ENCODE measurements at places on chromosomes 2 and 18.

DNA sequence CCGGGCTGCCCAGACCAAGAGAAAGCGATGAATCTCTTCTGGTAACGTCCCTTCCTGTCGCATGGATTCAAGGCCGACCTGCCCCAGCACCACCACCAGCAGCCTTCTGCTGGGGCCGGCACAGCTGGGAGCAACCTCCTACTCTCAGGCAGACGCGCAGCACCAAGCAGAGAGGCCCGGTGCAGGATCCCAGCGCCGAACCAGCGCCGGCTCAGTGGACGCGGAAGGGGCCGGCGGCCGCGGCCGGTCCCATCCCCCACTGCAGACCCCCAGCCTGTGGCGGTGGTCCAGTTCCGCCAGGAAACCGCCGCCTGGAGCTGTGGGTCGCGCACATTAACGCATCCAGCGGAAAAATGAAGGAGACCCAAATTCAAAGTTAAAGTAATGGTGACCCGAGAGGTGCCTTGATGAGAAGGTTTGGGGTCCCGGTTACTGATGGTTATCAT, 525 bp upstream of the MAL start:
- no peak for DNase-seq

- no peak for DNase-seq
Measured at GRCh38 chr2:229032608-229033234, 238.4 kb downstream of the PID1 start.

DNA sequence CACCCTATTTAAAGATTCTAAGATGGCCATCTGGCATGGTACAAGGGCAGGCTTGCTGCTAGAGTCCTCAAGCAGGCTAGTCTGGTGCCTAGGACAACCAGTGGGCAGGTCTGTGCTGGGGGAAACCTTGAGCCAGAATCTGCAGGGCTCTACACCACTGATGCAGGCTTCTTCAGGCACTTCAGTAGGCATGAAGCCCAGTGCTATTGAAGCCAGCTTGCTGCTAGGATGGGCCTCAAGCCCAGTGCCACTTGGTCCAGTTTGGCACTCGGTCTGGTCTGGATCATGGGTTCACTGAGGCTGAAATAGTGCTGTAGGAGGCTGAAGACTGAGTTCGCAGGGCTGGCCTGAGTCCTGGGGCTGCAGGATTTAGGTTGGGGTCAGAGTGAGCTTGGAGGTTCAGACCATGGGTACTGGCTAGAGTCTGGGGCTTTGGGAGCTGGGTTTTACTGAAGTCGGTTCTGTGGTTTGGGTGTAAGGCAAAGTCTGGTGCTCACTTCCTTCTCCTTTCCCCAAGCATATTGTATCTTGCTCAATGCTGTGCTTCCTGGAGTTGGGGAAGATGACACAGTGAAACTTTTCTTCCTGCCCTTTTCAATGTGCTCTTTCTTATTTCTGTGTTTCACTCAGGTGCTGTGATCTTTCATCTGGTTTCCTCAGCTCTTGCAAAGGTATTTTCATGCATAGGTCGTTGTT, 41.2 kb downstream of the SP100 start:
- no peak for DNase-seq

DNA sequence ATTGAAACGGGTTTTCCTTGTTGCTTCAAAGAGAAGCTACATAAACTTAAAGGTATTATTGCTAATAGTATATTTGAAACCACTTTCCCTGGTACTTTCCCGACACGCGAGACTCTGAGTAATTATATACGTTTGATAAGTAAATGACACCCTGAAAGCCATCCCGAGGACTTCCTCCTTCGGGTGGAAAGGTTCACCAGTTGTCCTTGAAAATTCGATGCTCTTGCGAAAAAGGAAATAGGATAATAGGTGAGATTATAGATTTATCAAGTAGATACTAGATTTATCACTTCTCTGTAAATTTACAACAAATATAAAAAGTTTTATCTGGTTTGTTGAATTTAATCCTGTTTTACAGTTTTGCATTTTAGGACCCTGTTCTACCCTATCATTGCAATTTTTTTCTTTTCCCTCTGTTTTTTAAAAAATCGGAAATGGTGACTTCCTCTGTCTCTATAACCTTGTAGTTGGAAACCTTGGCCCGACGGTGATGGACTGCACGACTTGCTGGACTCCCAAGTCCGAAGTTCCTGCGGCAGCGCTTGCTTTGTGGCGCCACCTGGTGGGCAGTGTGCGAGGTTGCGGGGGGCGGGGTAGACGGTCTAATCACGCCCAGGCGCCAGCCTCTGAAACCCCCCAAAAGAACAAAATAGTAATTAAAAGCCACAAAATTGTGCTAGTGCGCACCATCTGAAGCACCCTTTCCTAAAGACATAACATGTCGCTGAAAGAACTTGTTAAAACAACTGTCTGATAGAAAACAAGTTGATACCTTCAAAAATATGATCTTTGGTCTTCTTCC, 972 bp upstream of the DLX2 start:
- no peak for DNase-seq

GRCh38 chr2:216317831-216318520, 54.3 kb downstream of the MARCHF4 start:
- no peak for DNase-seq

DNA sequence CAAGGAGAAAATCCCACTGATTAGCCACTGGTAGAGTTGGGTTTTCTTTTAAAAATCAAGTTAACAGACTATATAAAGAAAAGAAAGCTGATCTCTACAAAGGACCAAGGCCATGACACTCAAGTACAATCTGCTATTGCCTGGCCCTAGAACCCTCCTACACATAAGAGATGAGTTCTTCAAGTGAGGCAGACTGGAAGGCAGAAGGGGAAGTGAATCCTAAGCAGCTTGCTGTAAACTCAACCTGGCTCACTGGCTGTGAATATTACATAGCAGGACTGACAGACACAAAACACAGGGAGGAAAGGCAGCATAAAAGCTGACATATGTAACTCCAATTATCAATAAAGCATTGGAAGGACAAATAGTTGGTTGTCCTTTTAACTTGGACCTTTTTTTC, 65.4 kb downstream of the TRIP12 start:
- no peak for DNase-seq

DNA sequence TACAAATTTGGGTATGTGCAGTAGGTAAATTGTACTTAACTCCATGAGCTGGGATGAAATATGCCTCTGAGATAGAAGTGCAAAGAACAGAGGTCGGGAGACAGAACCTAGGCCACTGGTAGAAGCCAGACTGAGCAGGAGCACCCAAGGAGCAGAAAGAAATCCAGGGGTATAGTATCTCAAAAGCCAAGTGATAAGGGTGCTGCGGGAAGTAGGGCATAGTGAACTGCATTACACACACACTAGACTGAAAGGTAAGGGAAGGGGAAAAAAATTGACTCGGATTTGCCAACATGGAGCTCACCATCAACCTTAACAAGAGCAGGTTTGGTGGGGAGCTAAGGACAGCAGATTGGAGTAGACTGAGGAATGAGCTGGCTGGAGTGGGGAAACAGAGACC, 89.3 kb upstream of the TMEM247 start:
- no peak for DNase-seq

DNA sequence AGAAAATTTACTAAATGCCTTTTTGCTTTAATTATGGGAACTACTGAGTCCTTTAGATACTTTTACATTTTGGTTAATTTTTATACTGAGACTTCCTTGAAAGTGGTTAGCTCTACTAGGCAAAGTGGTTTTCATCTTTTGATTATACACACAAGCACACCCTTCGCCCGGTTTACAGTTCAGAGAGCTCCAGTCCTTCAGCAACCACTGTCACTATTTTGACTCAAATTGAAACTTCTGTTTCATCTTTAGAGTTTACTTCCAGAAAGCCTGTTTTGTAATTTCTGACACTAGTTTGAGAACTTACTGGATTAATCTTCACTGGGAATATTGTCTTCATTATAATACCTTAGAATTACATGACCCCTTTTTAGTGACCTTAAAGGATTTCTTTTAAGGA, 140.3 kb upstream of the FOSL2 start:
- no peak for DNase-seq

GRCh38 chr2:239719791-239720360, 305.3 kb downstream of the NDUFA10 start:
- DNase-seq, result no peak

GRCh38 chr18:7830468-7830867, 263.4 kb downstream of the PTPRM start:
- no peak for DNase-seq

DNA sequence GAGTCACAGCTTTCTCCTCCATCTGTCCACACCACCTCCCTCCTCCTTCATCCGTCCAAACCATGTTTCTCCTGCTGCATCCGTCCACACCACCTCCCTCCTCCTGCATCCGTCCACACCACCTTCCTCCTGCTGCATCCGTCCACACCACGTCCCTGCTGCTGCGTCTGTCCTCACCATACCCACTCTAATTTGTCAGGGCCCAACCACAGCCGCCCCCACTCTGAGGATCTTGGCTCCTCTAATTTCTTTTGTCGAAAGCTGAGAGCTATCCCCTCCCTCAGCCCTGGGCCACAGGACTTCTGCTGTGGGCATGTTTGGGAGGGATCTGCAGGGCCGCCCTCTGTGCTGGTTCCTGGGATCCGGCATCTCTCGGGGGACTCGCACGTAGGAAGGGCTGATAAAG, 67.4 kb downstream of the TPO start:
- DNase-seq, result no peak

GRCh38 chr2:3301001-3301400, 76.6 kb downstream of the EIPR1 start:
- no peak for DNase-seq

DNA sequence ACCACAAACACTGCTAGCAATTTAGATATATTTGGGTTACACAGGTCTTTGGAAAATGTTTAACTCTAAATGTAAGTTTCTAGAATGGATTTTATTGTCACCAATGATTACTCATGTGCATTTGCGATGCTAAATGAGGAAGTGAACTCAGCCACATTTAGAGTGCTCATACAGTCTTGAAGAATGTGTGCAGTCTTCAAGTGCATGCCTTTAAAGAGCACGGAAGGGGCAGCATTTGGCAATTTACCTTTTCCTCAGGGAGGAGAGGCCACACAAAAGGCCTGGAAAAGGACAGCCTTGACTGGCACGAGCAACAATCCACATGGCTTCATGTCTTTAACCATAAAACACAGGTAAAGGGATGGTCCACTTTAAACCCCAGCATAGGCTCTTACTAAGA, 78.5 kb upstream of the STK17B start:
- no peak for DNase-seq

DNA sequence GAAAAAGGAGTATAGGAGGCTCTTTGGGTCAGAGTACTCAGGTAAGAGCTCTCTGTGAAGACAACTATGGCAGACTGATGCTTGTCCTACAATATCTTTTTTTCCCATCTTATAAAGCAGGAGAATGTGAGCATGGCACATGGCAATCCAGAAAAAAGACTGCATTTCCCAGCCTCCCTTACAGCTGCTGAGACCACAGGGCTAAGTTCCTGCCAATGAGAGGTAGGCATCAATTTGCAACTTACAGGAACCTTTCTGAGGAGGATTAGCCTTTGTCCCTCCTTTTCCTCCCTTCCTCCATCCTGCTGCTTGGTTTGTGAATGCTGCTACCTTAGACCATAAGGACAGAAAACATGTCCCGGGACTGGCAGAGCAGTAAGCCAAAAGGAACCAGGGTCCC, 37.8 kb upstream of the ST8SIA5 start:
- DNase-seq, result no peak

DNA sequence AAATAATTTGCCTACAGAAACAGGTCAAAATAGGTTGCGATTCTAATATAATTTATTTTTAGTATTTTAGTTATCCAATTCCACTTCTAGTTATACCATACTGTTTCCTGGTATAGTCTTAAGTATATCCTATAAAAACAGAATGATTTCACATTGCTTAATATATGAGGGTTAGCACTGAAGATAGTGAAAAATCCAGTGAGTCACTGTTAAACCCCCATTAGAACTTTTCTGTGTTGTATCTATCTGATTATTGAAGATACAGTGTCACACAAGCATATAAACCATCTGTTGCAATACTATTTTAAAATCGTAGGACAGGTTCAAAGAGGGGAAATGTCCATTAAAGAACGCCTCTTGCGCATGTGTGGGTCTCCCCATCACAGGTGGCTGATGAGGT, 110.0 kb downstream of the FEZ2 start:
- no peak for DNase-seq

DNA sequence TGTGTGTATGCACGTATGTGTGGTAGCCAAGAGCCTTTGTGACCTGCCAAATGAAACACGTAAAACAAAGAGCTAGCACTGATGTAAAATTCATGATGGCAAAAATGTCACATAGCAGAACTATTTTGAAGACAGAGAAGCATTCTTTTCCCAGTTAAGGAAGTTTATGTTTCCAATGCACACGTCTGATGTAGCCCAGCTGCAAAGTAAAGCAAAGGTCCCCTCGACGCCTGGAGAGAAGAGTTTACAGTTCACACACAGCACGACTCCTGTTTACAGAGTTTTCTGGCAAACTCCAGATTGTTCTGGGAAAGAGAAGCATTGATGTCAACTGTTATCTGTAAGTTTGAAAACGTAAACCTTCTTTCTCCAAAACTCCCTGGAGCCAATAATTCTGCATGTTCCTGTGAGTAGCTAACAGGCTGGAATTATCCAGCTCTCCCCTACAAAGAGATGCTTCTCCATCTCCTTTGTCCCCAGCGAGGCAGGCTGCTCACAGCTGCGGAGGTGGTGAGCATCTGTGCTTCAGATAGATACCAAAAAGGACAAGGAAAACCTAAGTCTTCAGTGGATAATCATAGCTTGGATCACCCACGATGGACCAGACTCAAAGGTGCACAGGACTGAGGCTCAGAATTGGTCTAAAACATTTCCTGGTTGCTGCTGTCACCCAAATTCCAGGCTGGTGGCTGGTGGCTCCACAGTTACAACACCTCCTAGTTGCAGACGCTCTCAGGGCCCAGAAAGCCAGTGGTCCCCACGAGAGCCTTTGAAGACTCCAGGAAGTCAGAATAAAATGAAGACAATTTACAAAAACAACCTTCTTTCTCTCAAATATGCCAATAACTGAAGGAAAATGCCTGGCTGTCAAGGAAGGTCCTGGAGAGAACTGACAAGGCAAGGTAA, 87.4 kb downstream of the COL6A3 start:
- DNase-seq, result no peak

DNA sequence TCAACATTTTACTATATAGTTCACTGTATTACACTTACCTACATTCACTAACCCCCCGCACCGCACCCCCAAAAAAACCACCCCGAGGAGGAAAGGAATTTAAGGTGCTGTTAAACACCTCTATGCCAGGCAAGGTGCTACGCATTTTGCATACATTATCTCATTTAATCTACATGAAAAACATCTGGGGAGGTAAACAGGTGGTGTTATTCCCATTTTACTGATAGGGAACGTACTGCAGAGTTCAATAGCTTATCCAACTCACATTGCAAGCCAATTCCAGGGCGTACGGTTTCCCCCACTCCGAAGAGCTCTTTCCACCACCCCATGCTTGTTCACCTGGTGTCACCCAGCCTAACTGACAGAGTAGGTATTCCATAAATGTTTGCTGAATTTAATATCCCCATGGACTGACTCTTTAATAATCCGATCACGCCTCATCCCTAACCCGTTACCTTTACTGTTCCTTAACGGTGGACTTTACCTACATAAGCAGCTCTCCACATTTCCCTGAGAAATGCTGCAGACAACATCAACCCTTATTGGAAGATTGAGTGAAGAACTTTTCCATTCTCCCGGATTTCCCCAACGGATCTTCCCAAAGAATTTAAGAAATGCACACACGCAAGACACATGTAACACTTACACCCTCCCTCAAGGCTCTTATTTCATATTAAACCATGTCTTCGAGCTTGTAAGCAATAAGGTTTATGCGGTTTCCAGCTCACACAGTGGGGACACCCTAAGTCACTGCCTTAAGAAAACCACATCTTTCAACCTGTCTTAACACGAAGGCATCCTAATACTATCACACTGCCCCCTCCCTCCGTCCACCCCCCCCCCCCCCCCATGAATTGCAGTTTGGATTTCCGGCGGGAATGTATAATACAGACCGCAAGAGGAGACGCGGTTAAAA, 1.2 kb downstream of the RAPH1 start:
- no peak for DNase-seq

Measured in stimulated activated CD8-positive, alpha-beta memory T cell treated with anti-CD3 and anti-CD28 coated beads, Interleukin-2, amount 100 ng/mL, for 1 hour (primary cell).